Stimulated activated CD4-positive, alpha-beta T cell treated with anti-CD3 and anti-CD28 coated beads, Interleukin-2, amount 100 ng/mL, for 48 hours (primary cell): ENCODE measurements at places on chromosomes 2 and 18.

- no peak for DNase-seq
Observed at GRCh38 chr2:74691929-74692328, 37.9 kb downstream of the SEMA4F start.

DNA sequence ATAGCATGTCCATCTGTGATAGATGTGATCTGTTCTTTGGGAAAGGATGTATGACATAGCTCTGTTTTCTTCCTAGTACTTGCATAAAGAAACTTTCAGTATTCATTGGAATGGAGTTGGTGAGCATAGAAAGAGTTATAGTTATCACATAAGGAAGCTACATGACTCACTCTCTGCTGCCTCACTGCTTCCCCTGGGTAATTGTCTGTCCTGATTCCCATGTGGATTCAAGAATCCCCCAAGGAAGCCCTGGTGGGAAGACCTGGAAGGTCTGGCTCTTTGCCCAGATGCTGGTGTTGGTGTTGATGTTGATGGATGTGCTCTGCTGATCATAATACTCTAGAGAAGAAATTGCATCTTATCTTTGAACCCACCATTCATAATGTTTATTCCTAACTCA is 60.6 kb downstream of the PTPN4 start:
- DNase-seq: no peak

GRCh38 chr2:121282800-121283385 is 2.1 kb downstream of the TFCP2L1 start:
- no peak for DNase-seq

GRCh38 chr2:218129458-218130135 is 3.8 kb downstream of the CXCR2 start:
- DNase-seq: no peak

DNA sequence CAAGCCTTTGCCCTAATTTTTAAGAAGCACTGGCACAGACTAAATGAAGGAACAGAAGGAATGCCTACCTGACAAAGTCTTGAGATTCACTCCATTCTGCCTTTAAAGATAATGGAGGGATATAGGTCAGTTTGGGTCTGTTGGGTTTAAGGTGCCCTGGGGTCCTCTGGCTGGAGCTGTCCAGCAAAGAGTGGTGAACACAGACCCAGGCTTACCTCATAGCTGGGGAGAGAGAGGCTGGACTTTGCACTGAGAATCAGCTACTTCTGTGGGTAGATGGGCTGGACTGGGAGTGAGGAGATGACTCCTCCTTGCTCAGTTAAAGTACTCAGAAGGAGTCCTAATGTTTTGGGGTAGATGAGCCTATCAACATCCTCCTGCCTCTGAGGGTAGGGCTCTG is 64.4 kb upstream of the CXCR4 start:
- no peak for DNase-seq

DNA sequence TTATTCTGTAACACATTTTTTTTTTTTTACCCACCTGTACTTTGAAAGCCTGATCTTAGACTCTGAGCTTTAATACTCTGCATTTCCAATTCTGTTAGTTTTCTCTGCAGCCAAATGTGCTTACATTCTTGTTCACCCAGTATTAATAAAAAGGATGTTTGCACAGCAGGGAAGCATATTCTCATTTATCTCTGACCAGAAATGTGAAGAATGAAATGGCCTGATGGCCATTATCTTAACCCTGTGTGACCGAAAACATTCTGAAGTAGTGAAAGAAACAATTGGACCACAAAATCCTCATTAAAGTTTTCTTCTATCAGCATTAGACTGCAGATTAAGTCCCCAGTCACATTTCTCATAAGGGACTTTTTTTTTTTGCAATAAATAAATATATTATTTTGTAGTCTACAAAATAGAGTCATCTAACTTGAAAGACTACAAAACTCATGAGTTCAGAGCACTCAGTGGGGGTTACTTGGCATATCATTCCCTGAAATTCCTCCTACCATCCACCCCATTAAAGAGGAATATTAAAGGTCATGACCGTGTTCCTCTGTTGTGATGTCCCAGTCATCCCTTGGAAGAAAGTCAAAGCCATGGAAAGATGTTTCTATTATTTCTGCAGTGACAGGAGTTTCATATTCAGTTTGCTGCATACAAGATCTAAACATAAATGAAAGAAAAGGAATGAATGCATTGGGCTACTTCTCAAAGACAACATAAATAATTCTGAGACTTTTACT is 364.4 kb downstream of the RND3 start:
- DNase-seq: no peak

DNA sequence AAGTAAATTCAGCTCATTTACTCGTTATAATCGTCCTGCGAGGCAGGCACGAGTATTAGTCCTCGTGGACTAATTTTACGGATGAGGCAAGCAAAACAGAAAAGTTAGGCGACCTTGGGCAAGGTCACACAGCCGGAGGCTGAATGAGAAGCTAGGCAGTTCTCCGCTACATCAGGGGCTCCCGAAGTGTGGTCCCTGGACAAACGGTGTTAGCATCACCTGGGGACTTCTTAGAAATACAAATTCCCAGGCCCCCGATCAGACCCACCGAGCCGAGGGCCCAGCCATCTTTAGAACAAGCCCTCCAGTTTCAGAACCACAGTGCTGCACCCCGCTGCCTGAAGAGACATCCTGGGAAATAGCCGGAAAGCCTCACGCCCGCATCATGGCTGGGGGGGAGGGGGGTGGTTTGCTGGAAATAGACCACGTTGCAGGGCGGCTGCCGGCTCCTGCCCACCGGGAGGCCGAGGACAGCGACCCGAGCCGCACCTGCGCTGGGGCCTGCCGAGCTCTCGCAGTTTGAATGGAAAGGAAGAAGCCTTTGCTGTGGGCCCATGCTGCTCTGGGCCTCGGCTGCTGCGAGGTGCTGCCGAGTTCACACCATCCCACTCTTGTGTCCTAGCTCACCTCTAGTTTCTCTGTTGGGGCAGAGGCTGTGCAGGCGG is 72.2 kb downstream of the TFCP2L1 start:
- no peak for DNase-seq

DNA sequence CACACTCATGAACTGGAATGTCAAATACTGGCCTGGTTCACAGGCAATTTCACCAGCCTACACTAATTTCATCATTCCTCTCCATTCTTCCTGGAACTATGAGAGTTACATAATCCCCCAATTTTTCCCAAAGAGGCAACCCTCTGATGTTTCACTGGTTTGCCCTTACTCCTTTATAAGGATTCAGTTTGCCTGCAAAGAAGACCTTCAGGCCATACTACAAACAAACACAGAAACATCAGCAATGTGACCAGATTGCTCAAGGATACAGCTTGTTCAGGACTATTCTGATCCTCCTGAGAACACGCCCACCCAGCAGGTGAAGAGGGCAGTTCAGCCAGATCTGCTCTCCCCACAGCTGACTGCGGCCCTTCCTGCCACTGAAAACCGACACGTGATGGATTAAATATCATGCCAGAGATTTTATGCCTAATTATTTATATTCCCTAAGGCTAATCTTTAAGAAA is 215.5 kb downstream of the ETAA1 start:
- no peak for DNase-seq

DNA sequence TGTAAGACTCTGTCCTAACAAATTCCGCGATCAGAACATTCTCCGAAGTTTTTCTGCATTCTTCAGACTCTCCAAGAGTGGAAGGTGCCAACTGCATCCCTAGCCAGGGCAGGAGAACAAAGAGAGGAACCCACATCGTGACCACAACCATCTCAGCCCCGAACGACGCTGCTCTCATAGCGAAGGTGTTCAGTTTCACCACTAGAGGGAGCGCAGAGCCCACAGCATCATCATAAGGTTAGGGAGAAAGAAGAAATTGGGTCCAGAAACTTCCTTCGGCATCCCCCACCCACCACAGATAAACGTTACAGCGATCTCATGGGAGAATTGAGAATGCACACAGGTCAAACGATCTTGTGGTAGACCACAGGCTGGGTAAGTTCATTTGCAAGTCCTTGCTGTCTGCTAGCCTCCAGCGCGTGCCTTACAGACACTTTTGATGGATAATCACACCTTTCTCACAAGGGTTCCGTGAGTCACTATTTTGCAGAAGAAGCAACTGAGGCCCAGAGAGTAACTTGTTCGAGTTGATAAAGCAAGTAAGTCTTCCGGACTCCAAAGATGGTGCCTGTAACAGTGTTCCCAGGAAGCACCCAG is 53.7 kb upstream of the ARL4C start:
- DNase-seq: peak; percentile 39

GRCh38 chr18:24187049-24187448 is 48.2 kb downstream of the CABYR start:
- no peak for DNase-seq

DNA sequence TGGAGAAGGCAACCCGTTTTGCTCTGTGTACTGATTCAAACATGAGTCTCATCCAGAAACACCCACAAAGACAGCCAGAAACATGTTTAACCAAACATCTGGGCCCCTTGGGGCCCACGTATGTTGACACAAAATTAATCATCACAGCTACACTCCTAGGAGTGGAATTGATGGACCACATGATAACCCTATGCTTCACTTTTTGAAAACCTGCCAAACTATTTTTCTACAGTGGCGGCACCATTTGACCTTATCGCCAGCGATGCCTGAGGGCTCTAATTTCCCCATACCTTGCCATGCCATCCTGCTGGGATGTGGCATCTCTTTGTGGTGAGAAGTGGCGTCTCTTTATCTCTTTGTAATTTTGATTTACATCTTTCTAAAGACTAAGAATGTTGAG is 38.5 kb downstream of the PSMG2 start:
- no peak for DNase-seq

- DNase-seq: no peak
Observed at GRCh38 chr18:68735483-68736343, 20.8 kb upstream of the TMX3 start.

- DNase-seq: no peak
Observed at GRCh38 chr18:45775743-45776142, 49.7 kb upstream of the SIGLEC15 start.

DNA sequence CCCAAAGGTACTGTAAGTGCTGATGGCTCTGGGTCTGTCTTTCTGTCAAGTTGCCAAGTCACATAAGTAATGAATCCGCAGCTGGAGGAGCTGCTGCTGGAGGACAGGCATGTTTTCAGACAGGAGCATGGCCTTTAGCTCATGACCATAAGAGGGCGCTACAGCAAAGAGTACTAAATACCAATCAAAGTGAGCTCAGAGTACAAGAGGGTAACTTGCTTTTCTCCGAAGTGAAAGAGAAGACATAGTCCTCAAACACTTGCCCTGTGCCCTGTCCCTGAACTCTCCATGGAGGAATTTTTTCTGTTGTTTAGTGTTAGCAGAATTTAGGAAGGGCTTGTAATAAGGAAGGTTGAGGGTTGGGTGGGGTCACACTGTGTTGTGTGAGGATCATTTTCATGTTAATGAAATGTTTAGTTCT is 58.0 kb upstream of the EML6 start:
- DNase-seq: peak; percentile 43

DNA sequence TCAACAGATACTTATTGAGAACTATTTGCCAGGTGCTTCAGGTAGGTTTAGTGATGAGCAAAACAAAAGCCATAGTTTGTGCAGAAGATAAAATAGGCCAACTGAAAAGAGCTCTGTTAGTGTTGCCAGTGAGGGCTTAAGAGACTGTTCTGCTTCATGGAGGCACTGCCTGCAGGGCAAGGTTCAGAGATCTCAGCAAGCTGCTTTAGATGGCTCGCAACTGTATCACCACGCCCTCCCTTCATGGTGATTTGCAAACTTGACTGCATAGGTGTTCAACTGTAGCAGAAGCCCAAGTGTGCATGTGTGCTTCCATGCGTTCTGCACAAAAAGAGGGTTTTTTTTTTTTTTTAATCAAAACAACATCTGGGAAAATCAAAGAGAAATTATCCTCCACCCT is 84.5 kb downstream of the RAPH1 start:
- DNase-seq: no peak

GRCh38 chr2:217067787-217068186 is 207.9 kb upstream of the TNP1 start:
- DNase-seq: no peak

DNA sequence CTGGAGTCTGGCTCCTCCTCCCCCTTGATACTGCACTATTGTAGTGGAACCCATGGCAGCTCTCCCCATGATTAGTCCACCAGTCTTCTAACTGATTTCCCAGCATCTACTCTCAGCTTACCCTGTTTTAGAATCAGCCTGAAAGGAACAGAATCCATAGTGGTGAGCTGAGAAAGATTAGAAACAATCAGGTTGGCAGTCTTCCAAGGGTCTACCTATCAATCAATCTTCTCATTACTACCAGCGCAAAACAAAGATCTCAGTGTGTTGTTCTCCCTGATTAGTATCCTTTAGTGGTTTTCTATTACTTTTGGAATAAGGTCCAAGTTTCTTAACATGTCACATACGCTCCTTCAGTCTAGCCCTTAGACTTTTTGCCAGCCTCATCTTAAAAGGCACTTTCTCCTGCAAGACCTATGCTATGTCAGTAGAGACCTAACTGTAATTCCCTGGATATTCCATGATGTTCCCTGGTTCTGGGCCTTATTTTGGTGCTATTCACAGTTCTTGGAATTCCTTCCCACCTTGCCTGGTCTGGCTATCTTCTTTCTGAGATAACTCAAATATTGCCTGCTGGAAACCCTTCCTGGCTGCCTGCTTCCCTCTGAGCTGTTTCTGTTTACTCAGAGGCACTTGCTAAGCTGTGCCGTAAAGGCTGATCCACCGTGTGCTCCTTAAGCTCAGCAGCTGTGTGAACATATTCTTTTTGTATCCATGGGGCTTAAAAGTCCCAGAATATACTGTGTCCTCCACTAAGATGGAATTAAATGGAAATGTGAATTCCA is 32.6 kb downstream of the LAMA3 start:
- DNase-seq: no peak

DNA sequence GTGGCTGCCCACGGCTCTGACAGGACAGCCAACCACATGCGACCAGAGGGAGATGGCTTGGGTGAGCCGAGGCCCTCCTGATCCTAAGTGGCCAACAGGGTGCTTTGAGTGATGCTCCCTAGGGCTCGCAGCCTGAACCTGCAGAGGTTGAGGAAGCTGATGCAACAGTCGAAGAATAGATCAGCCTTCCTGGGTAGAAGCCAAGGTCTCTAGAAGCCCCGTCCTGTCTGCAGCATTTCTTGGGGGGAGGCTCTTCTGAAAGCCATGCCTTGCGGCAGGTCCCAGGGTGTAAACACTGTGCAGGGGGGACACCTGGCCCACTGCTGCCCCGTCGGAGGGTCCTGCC is 136.4 kb downstream of the HDAC4 start:
- DNase-seq: no peak

DNA sequence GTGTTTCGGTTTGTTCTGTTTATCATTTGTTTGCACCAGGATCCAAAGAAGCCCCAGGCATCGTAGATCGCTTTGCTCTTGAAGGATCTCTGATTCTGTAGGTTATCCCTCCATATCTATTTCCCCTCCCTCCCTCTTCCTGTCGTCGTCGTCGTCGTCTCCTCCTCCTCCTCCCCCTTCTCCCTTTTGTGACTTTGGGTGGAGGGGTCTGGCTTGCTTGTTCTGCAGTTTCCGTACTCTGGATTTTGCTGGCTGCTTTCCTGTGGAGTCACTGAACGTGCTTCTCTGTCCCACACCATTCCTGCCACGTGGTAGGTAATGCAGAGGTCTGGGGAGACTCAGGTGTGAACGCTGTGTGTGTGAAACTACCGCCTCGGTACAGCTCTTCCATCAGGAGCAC is 225.0 kb downstream of the LDLRAD4 start:
- no peak for DNase-seq

- no peak for DNase-seq
Observed at GRCh38 chr18:51132256-51132935, 65.1 kb downstream of the MEX3C start.

GRCh38 chr18:62634458-62634857 is 80.9 kb upstream of the PHLPP1 start:
- no peak for DNase-seq

- DNase-seq: no peak
Observed at GRCh38 chr2:120283649-120284048, 31.0 kb downstream of the RALB start.
